Choroid plexus epithelial cell (primary cell): ENCODE measurements at places on chromosomes 2 and 18.

- no peak for DNase-seq
Observed at GRCh38 chr2:10623776-10624175, 66.0 kb downstream of the NOL10 start.

GRCh38 chr2:20526160-20526559 lies 79.3 kb downstream of the RHOB start:
- no peak for DNase-seq

DNA sequence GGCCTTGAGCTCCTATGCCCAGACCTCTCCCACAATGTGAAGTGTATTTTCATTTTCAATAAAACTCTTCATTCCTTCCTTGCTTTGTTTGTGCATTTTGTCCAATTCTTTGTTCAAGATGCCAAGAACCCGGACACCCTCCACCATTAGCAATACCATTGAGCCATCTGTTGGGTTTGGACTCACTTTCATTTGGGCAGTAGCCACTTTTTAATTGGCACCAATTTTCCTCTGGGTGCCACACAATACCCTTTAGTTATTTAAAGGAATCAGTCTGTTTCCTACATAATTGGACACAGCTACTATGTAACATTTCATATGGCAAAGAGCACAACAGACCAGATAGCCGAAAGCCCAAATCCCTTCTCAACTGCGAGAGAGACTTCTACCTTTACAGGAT lies 22.5 kb upstream of the SLC35G4 start:
- no peak for DNase-seq

DNA sequence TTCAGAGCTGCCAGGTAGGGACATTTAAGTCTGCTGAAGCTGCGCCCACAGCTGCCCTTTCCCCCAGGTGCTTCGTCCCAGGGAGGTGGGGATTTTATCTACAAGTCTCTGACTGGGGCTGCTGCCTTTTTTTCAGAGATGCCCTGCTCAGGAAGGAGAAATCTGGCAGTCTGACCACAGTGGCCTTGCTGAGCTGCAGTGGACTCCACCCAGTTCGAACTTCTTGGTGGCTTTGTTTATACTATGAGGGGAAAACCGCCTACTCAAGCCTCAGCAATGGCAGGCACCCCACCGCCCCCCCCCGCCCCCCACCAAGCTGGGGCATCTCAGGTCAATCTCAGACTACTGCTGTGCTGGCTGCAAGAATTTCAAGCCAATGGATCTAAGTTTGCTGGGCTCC lies 458.1 kb upstream of the RAB12 start:
- DNase-seq, result peak; percentile 48

GRCh38 chr2:56729212-56729611 lies 545.4 kb downstream of the CCDC85A start:
- peak; percentile 7 for DNase-seq

DNA sequence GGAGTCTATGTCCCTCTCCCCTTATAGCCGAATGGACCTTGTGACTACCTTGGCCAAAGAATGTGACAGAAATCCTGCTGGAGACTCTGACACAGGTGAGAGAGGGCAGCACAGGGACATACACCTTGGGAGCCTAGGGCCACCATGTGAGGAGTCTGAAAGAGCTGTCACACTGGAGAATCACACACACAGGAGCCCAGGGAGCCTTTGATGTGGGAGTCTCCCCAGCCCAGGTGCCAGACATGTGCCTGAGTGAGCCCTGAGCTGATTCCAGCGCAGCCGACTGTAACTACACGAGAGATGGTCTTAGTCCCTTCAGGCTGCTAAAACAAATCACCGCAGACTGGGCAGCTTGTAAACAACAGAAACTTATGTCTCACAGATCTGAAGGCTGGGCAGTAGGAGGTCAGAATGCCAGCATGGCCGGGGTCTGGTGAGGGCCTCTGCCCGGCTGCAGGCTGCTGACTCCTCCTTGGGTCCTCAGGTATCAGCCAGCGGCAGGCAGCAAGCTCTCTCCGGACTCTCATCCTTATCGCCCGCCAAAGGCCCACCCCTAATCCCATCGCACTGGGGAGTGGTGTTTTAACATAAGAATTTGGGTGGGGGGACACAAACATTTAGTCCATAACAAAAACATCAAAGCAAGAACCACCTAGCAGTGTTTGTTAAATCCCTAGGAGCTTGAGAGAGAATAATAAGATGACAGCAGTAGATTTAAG lies 63.8 kb upstream of the GPR45 start:
- DNase-seq, result no peak

- DNase-seq, result no peak
Observed at GRCh38 chr18:55696811-55697210, 108.8 kb upstream of the TCF4 start.
